ENCODE measurements at places on chromosomes 3 and 15. TPM values are rescaled to one million over a fixed set of nuclear protein-coding genes. Genes with fewer than 3 reads are reported as not detected.

The PPARG gene
- 1.2 TPM for total RNA-seq

The COL8A1 gene
- total RNA-seq = 197 TPM

The CLDN16 gene
- total RNA-seq = 0.23 TPM

The ADCY5 gene
- total RNA-seq = 1.3 TPM

The MYEF2 gene
- 9.1 TPM for total RNA-seq

The SLC12A8 gene
- 33.5 TPM for total RNA-seq

All from smooth muscle cell of the umbilical artery (primary cell).